ENCODE measurements at places on chromosomes 2 and 18.

GRCh38 chr18:23092121-23092520, 43.2 kb upstream of the CABLES1 start:
- no peak for DNase-seq

DNA sequence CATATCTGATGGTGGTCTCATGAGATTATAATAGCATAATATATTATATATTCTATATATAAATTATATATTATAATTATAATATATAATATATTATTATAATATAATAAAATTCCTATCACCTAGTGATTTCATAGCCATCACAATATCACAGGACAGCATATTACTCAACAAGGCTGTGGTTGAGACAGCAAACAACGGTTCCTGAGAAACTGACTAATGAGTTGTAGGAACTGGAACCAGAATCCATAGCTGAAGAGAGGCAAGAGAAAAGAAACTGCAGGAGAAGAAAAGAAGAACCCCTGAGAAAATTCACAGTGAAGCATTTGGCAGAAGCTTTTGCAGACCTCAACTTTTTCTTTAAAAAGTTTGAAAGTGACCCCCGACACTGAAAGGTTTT, 84.0 kb downstream of the BCL2L11 start:
- no peak for DNase-seq

DNA sequence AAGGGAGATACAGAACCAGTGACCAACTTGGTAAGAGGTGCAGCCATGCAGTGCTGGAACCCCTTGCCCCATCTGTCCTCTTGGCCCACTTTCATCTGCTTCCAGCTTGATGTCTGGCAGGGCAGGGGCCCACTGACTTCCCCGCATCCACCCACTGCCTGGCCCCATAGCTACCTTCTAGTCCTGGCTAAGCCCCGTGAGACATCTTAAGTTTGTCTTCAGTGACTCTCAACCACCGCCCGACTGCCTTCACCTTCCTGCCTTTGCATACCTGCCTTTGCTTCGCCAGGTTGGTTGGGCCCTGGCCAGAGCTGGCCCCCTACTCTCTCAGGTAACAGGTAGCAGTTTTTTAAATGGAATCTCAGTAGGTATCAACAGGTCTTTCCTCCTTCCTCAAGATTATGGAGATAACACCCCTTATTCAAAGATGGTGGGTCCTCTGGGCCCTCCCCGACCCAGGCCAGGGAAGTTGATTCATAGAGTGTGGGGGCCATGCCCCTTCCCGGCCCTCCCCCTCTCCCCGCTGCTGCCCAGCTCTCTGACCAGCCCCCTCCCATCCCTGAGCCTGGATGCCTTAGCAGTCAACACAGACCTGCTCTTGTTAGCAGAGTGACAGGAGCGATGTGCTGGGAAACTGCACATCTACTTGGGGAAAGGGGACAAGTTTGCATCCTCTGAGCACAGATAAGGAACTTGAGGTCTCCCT, 2.8 kb downstream of the ARID5A start:
- DNase-seq, result no peak

GRCh38 chr2:6626401-6627012, 239.2 kb downstream of the CMPK2 start:
- DNase-seq, result no peak

- no peak for DNase-seq
Observed at GRCh38 chr2:191061381-191061980, 47.5 kb upstream of the STAT1 start.

DNA sequence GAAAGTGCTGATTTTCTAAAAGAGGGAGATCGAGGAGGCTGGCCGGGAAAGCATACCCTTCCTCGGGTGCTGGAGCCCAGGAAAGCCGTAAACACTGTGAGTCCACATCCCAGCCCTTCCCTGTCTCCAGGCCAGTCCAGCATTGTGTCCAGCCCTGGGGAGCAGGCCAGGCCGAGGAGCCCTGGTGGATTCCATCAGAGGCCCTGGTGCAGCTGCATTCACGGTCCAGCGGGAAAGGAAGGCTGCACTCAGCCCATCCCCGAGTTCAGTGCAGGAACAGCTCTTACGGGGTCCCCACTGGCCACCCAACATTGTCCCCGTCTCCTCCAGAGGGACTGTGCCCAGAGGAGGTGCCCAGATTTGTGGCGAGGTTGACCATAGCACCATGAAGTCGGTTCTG, 218.6 kb downstream of the KLHL29 start:
- no peak for DNase-seq

DNA sequence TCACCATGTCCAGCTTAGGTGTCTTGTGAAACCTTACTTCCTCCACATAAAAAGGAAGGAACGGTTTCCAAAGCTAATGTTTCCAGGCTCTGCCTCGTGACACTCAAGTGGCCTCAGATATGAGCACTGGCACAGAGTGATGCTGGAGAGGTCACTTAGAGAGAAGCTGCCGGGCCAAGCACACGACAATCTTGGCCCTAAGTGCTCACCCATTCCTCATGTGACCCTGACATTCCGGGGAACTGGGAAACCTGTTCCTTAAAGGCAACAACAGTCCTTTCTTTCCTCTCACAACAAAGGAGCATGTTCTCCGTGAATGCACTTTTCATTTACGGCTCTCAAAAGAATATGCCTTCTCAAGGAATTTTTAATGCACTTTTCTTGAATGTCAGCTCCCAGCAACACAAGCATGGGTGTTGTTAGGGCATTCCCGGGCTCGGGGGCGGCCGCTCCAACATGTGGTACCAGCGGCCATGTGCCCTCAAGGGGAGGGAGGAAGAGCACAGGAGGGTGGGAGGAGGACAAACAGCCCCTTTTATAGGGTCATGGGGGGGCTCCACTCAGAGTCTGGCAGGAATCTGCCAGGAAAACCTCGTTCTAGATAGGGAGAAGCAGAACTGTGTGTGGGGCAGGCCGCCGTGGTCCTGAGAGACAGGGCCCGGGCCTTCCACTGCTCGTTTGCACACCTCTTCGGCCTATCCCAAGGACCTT, 118.6 kb downstream of the MBP start:
- DNase-seq, result no peak

GRCh38 chr2:114507744-114508143, 65.3 kb downstream of the DPP10 start:
- DNase-seq, result no peak

GRCh38 chr2:214737188-214737587, 72.3 kb downstream of the BARD1 start:
- DNase-seq, result no peak

GRCh38 chr2:103977668-103978067, 876.2 kb upstream of the POU3F3 start:
- DNase-seq, result no peak

- DNase-seq, result no peak
Observed at GRCh38 chr18:10490401-10491165, 35.2 kb upstream of the NAPG start.

DNA sequence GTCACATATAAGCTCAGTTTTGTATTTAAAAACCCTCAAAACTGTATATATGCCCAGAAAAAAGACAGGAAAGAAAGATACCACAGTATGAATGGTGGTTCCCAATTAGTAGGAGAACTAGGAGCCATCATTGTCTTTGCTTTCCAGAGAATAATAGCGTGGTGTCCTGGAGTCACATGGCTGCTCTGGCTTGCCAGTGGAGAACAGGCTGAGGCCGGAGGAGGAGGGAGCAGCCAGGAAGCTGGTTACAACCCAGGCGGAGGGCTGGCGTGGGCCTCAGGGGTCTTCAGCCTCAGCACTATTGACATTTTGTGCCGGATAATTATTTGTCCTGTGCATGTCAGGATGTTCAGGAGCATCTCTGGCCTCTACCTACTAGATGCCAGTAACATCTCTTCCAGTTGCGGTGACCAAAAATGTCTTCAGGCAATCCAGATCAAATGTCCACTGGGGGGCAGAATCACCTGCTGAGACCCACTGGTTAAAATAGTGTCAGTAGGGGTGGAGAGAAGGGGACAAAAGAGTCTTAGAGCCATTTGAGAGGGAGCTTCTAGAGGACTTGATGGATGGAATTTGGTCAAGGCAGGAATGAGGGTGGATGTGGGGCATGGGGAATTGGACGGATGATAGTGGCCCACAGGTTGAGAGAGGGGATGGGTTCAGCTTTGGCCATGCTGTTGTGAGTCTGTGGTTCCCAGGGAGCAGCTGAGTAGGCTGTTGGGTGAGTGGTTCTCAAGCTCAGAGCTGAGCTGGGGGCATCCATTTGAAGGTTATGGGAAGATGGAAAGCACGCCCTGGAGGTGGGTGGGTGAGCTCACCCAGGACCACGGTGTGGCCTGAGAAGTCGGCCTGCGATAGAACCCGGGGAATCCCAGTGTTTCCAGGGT, 144.9 kb downstream of the AGAP1 start:
- DNase-seq, result no peak

GRCh38 chr2:26922405-26923188, 47.8 kb upstream of the MAPRE3 start:
- no peak for DNase-seq

DNA sequence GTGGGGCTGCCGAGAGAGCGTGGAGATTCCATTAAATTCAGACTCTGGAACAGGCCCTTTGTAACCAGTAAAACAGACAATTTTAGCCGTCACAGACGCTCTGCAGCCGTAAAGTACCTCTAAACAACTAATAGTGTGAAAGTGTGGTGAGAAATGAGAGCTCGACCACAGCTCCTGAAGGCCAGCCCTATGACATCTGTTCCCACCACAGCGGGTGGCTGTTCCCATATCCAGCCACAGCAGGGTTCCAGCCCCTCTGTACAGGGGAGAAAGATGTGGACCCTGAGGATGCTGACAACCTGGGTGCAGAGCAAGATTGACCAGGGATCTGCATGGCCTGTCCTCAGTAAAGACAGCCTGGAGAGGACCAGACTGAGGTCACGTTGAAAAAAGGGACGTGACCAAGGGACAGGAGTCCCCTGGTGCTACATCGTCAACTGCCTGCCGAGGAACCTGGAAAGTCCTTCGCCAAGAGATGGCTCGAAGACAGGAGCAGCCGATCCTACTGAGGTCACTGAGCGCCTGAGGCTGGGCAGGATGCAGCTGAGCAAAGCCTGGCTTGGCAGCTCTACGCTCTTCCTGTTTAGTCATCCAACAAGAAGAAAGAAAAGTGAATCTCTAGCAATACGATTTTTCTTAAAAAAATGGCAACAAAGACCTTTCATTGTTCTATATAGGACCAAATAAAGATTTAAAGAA, 831.7 kb downstream of the RNF144A start:
- DNase-seq, result no peak

DNA sequence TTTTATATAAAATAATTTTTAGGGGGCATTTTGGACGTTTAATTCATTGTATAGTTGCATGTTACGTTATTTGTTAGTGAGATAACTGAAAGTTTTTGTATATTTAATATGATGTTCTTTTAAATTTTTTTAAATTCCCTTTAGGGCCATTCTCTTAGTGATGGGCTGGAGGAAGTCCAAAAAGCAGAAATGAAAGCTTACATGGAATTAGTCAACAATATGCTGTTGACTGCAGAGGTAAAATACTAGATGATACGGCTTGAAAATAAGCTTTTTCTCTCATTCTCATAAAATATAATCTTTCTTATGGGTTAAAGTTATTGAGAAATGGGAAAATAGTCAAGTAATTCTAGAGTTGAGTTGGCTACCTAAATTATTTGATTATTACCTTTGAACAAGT, 58.9 kb downstream of the MTX2 start:
- DNase-seq, result no peak

DNA sequence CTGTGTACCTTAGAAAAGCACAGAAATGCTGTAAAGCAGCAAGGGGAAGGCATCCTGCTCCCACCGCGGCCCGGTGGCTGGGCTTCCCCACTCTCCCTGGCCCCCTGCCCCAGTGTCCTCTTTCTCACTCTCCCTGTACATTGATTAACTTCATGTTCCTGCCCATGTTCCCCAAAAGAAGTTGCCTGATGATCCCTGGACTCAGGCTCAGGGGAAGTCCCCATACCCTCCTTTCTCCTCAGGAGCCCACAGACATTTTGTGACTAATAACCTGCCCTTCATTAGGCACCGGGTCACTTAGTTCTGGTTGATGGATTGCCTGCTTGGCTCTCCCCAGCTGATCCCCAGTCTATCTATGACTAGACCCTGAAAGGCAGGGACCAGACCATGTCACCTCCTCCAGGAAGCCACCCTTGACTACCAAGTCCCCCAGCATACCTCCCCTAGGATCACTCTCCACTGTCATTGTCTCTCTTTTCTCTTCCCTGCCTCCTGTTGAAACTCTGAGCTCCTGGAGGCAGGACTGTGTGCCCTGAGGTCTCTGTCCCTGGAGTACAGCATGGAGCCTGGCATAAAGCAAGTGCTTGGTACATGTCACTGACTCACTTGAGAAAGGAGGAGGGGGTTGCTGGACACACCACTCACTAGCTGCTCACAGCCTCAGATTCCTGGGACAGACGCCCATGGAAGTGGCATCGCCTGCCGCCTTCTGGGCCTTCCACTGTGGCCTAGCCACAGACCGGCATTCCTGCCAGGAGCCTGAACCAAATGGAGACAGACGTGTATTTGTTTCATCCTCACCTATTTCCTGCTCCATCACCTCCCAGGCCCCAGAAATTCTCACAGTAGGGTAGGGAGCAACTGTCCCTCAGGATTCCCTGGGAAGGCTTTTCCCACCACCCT, 13.5 kb downstream of the MALL start:
- no peak for DNase-seq

- peak; percentile 91 for DNase-seq
Observed at GRCh38 chr2:101790857-101791256, 93.3 kb downstream of the MAP4K4 start.

DNA sequence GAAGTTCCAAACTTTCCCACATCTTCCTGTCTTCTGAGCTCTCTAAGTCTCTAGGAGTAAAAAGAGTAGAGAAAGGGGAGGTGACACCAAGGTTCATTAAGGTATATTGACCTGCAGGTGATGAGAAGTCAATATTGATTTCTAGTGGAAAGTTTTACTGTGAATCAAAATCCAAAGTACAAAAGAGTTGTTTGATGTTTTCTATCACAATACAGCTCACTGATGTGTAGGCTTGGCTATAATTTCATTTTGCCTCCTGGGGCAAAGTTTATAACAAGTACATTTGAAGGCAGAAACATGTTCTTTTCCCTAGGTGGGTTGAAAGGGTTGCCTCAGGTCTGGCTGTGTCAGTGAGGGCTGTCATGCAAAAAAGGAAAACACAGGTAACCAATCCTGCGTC, 65.2 kb upstream of the LRPPRC start:
- no peak for DNase-seq

GRCh38 chr2:2563309-2563860, 232.3 kb upstream of the MYT1L start:
- DNase-seq, result no peak

DNA sequence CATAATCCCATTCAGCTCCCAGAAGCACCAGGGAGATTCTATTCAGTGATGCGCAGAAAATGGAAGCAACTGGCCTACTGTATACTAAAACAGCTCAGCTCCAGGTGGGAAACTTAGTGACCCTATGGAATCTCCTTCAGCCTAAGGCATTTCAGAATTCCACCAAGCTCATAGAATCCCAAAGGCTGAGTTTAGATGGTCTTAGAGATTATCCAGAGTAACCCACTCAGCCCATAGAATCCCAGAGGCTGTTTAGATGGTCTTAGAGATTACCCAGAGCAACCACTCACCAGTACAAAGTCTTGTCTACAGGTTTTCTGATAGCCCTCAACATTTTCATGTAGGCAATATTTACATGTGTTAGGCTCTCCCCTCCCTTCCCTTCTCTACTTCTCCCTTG, 232.0 kb upstream of the SLC14A2 start:
- DNase-seq, result no peak

GRCh38 chr2:214410918-214411554, at the start of gene VWC2L:
TSS of gene VWC2L (plus strand) at chr2:214411054. CDS start at chr2:214414194, 3,140 bp downstream.
- peak; percentile 69 for DNase-seq
